ENCODE measurements at places on chromosomes 4 and X. TPM values are rescaled to one million over a fixed set of nuclear protein-coding genes. Genes with fewer than 3 reads are reported as not detected.
A peak's percentile ranks its signal among the peaks of the same experiment; 100 is the strongest.

Gene HSPA4L
- total RNA-seq: 4.6 TPM

Gene RXFP1
- 10.7 TPM for total RNA-seq

Gene MEPE
- not detected for total RNA-seq

Gene HOPX
- total RNA-seq: 144 TPM

Gene CT45A1
- not detected for total RNA-seq

Gene NAP1L2
- 0.46 TPM for total RNA-seq

Gene COX7B2
- not detected for total RNA-seq

Gene HSD17B11
- 109 TPM for total RNA-seq

Gene SCML1
- total RNA-seq: 21.8 TPM

Gene PAK3
- 1.4 TPM for total RNA-seq

DNA sequence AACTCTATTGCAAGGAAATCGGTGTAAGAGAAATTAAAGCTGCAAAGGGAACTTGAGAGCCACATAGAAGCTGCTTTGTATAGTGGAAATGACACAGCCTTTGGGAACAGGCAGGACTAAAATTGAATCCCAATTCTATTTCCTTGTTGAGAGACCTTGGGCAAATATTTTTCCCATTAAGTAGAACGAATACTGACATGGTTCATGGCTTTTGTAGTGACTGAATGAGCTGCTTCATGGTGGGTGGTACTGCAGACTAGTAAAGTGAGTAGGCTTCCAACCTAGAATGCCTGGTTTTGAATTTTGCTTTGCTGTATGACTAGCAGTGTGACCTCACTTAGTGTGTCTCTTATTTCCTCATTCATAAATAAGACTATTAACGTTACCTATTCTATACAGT is 182.2 kb upstream of the KCNIP4 start:
- DNase-seq: no peak

GRCh38 chr4:182380771-182381181 is 137.6 kb downstream of the TENM3 start:
- DNase-seq: no peak

DNA sequence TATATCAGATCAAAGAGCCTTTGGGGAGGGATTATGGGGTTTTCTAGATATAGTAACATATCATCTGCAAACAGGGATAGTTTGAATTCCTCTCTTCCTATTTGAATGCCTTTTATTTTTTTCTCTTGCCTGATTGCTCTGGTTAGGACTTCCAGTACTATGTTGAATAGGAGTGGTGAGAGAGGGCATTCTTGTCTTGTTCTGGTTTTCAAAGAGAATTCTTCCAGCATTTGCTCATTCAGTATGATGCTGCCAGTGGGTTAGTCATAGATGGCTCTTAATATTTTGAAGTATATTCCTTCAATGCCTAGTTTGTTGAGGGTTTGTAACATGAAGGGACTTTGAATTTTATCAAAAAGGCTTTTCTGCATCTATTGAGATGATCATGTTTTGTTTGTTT is 25.6 kb upstream of the ABCB7 start:
- DNase-seq: no peak

DNA sequence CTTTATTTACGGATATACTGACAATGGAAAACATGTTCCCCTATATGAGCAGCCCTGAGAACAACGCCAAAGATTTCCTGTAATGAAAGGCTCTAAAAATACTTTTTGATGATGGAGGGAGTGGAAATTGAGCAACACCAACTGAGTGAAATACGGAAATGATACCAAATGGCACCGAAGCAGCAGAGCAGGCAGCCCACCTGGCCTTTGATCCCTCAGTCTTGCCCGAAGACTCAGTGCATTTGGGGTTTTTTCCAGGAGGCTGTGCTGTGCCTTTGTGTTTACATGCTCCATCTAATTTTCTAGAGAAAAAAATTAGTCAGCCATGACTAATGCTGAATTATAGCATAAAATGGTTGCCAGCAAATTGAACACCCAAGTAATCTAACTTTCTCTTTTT is 169.9 kb upstream of the RBPJ start:
- DNase-seq: no peak

DNA sequence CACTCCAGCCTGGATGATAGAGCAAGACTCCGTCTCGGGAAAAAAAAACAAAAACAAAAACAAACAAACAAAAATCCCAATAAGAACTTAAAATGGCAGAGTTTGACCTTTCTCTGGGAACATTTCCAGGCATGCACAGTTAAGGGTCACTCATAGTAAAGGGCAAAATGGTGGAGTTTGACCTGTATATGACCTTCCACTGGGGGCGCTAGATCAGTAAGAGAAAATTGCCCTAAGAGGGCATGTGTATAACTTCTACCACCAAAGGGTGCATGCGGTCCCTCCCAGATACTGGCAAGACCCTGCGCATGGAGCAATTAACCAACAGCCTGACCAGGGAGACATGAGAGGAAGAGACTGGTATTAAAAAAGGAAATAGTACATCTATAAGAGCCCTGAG is 177.2 kb downstream of the MOSPD2 start:
- DNase-seq: no peak

DNA sequence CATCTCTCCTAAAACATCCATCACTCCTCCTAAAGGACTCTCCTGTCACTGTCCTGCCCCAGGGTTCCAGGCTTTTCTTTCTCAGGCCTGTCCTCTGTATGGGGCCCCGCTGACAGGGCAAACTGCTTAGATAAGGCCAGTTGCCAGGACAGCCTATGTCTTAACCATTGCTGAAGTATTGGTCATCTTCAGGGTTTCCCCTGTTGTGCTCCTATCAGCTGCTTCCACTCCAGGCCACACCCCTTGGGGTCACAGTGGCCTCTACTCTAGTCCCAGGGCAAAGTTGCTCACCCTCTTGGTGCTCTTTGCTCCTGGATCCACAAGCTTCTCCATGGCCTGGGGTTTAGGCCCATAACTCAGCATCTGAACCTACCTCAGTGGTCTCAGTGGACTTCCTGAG is 138.0 kb upstream of the PJA1 start:
- no peak for DNase-seq

- no peak for DNase-seq
Measured at GRCh38 chr4:112951362-112952312, 97.8 kb upstream of the ANK2 start.

DNA sequence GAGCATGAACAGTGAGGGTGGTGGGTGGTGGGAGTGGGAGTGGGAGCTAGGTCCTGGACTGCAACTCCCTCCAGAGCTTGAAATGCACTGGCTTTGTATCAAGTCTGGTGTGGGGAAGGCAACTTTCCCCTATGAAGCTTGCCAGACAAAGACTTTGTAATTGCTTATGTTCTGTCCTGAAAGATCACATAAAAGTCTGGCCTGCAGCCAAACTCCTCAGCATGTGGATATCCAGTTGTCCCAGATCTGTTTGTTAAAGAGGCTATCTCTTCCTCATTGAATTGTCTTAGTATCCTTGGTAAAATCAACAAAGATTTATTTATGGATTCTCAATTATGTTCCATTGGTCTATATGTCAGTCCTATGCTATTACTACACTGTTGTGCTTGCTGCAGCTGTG is 607.9 kb downstream of the GLUD2 start:
- peak; percentile 10 for DNase-seq

DNA sequence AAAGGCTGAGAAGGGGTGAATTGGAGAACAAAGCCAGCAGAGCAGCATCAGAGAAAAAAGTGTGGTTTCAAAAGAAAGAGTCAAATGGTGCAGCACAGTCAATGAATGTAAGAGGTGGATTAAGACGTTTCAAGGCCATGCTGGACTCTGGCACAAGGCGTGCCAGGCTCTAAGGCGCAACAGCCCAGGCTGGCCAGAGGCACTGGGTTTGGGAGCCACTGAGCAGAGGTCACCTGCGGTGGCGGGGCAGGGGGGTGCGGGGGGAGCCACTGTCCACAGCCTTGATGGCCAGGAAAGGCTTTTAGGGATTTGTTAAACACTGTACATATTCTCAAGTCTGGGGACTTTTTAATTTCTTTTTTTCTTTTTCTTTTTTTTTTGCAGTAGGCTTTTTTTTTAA is 222.5 kb upstream of the FAT1 start:
- no peak for DNase-seq

DNA sequence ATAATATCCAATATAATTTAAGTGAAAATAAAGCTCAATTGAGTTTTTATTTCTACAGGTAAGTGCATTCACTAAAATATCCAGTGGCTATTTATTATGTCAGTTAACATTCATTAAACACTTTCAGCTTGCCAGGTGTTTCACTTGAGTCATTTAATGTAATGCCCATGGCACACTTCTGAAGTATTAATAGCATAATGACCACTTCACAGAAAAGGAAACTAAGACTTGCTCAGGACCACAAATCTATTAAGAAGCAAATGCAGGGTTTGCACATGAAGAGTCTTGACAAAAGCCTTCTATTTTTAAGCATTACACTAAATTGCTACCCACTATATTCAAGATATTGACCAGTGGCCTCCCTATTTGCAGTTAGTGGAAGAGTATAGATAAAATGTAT is 612.7 kb downstream of the KCTD8 start:
- DNase-seq: no peak
